CD4-positive, alpha-beta T cell treated with Interleukin-2 at 100 ng/mL for 4 hours (primary cell): ENCODE measurements at places on chromosomes 5 and 9.

- DNase-seq = no peak
Measured at GRCh38 chr9:124239249-124240073, 18.3 kb upstream of the NEK6 start.

DNA sequence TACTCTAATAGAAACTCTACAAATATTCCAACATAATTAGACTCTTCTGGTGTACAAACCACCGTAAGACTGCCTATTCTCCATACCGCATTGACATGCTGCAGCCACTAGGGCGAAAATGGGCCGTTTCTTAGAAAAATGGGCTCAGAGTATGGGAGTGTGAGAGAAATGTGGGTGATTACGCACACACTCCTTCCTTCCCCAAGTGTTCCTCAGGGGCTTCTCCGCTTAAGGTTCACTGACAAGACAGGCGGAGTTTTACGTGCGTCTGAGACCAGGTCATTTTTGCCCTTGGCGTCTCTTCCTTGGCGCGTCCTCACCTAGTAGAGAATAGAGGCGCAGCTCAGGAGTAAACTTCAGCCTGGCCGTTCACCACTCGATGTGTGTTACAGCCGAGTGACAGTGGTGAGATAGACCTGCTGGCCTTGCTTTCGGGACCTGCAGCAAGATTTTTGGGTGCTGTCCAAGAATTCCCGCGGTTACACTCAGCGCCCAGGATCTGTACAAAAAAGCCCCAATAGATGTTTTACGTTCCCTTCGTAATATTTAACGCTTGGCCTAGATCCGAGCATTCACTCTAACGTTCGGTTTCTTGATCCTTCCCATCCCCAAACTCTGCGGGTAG is 1.8 kb upstream of the NTRK2 start:
- DNase-seq = no peak

GRCh38 chr5:14143546-14143840 is 351 bp downstream of the TRIO start:
- no peak for DNase-seq

DNA sequence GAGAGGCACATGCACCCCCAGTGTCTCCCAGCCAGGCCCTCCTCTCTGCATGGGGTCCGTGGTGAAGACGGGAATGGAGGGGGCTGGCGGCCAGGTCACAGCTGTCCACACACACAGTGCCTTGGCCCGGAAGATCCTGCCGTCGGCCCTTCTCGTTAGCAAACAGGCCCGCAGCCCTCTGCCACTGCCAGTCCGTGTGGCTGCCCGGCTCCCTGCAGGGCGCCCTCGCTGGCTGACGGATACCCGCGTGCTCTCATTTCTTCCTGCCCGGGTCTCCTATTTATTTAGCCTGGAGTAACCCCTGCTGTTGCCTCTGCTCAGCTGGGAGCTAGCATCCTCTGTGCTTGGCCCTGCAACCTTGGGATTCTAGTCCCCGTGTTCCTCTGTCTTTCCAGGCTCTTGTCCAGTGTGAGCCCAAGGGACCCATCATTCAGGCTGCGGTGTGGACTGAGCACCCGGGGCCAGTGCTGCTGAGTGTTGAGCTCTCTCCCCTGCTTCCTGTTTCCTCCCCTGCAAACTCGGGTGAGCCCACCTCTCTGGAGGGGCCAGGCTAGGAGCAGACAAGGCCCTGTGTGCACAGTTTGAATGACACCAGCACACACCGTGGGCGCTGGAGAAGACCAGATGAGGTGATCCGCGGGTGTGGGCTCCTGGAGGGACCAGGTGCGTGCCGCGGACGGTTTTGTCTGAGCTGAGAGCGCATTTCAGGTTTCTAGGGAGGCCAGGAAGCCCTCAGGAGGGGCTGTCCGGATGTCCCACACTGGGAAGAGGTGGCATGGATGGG is 14.6 kb upstream of the RNU6ATAC start:
- DNase-seq = no peak

GRCh38 chr9:95516734-95517558 is at the start of gene PTCH1:
Gene PTCH1 (minus strand): TSS chr9:95516971.
- DNase-seq = peak; percentile 18

DNA sequence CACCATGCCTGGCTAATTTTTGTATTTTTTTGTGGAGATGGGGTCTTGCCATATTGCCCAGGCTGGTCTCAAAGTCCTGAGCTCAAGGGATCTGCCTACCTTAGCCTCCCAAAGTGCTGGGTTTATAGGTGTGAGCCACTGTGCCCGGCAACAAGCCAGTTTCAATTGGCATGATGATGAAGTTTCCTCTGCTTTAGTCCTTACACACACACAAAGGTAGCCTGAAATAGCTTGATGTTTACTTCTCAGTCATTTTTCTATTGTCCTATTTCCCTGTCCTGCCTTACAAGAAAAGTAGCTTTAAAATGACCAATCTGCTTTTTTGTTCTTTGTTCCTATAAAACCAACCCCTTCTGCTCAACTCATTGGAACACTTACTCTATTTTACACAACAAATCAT is 33.6 kb downstream of the PDE6A start:
- DNase-seq = no peak

DNA sequence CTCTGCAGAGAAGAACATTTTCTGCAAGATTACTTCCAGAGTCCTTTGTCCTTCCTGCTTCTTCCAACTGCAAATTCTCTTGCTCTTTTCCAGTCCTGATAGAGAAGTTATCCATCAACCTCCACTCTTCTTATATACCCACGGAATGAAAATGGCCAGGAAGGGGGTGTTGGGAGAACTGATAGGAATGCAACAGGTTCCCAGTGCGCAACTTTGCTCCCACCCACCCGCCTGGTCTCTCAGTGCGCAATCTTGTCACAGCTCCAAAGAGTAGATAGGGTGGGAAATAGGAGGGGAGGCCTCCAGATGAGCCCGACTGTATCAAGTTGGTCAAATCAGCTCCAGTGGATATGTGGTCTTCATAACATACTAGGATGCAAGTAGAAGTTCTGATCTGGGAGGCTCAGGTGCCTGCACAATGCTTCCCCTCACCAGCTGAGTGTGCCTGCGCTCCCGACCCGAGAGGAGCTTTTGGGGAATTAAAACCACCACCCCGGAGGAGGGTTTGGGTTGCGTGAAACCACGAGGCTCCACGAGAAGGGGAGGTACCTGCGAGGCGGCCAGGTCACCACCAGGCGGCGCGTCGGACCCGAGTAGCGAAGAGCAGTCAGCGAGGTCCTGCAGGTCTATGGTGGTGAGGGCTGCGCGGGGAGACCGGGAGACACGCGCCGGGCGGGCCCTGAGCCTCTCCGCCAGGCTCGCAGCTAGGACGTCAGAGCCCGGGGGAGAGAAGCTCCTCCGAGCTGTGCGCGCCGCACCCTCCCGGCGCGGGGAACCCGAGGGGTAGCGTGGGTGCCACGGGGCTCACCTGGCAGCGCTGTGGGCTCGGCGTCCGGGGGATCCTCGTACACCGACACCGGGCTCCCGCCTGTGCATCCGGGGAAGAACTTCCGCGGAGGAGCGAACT is 835 bp downstream of the MCIDAS start:
- DNase-seq = peak; percentile 26

- no peak for DNase-seq
Measured at GRCh38 chr5:24439465-24439864, 205.3 kb downstream of the CDH10 start.

- no peak for DNase-seq
Measured at GRCh38 chr5:163938595-163938994, 433.2 kb downstream of the MAT2B start.

DNA sequence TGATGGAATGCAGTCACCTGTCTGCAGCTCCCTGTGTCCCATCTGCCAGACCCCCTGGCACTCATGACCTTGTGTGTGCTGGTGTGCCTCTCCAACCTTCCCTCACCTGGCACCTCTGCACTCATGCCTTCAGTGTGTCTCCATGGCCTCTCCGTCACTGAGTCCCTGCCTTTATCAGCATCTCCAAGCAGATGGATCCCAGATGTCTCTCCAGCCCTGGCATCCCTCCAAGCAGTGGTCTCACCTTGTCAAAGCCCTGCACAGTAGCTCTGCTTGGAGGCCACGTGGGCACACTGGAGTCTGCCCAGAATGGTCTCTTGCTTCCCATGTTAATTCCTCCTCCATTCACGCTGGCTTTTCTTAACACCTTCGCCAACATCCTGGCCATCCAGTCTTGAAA is 84.8 kb downstream of the DAP start:
- no peak for DNase-seq

- no peak for DNase-seq
Measured at GRCh38 chr9:119795395-119795794, 426.2 kb upstream of the BRINP1 start.

GRCh38 chr5:172008111-172008455 is 1.6 kb upstream of the FBXW11 start:
- no peak for DNase-seq

DNA sequence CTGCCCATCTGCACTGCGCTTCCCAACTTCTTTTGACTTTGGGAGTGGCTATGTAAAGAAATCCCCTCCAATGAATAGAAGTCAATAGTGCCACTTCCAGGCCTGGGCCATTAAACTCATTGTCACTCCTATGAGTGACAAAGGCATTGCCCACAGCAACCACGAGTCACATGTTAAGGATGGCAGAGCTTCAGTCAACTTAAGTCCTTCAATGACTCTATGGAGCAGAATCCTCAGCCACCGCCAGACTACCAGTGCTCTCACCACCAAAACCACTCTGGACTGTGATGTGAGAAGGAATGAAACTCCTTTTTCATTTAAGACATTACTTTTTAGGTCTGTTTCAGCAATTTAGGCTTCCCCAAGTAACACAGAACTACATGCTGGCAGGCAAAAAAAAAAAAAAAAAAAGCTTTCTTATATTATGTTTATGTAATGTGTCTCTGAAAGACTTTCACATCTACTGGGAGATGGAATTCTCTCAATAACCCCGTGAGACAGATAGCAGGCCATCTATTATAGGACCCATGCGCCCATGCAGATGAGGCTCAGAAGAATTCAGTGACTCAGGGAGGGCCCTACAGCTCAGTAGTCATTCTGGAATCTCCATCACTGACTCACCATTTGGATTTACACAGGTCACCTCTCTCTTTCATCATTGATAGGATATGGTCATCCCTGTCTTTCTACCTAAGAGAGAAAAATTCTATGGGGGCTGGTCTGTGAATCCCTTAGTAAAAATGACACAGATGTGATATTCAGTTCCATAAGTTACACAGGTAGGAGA is 180.5 kb downstream of the CEMIP2 start:
- no peak for DNase-seq

DNA sequence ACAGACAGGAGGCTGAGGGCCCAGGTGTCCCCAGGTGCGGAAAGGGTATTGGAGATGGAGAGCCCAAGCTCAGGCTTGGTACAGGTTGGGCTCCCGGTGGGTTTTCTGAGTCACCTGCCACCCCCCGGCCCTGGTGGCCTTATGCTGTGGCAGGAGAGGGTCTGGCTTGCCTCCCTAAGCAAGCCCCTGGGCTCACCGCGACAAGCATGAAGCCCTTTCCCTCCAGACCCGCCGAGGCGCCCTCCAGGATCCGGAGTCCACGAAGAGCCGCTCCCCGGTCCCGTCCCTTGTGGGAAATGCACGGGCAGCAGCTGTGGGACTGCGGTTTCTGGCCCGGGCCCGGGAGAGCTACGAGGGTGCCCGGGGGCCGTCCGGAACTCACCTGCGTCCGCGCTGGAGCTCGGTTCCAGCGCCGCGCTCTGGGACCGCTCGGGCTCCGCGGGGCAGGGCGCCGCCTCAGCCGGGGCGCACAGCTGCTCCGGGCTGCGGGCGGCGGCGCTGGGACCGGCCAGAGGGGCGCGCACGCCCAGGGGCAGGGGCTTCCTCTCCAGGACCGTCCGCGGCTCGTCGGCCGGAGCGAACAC is 757 bp downstream of the SAPCD2 start:
- no peak for DNase-seq

- DNase-seq = no peak
Measured at GRCh38 chr5:12659686-12660085, 755.4 kb upstream of the CTNND2 start.
